ENCODE measurements at places on chromosomes 6 and 20.

- no peak for DNase-seq
Observed at GRCh38 chr6:134938896-134939295, 11.0 kb downstream of the ALDH8A1 start.

DNA sequence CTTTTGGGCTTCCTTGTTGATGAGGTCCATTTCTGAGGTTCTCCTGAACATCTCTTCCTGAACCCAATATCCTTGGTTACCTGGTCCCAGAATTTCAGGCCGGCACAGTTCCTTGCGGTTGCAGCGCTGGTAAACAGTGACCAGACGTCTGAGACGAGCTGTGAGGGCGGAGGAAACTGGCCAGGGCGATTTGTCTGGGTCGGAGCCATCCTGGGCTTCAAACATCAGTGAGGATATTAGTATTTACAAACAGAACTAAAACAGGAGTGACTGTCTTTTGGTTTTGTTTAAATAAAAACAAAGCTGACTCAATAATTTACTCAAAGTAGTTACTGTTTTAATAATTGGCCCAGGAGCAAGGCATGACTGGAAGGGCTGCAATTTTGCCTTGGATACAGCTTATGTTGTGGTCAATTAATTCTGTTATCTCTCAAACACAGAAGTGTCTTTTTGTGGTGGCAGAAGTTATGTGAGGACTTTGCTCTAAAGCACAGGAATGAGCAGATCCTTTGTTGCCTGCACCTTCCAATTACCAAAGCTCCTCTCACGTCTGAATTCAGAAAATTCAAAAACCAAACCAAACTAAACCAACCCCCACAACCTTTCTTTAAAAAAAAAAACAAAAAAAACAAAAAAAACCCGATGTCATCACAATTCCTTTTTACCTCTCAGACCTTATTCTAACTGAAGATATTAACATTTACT is 58.7 kb upstream of the EMILIN3 start:
- no peak for DNase-seq

- DNase-seq = no peak
Observed at GRCh38 chr20:10864076-10864672, 190.4 kb upstream of the JAG1 start.

- no peak for DNase-seq
Observed at GRCh38 chr20:63602321-63602720, 24.6 kb downstream of the GMEB2 start.

DNA sequence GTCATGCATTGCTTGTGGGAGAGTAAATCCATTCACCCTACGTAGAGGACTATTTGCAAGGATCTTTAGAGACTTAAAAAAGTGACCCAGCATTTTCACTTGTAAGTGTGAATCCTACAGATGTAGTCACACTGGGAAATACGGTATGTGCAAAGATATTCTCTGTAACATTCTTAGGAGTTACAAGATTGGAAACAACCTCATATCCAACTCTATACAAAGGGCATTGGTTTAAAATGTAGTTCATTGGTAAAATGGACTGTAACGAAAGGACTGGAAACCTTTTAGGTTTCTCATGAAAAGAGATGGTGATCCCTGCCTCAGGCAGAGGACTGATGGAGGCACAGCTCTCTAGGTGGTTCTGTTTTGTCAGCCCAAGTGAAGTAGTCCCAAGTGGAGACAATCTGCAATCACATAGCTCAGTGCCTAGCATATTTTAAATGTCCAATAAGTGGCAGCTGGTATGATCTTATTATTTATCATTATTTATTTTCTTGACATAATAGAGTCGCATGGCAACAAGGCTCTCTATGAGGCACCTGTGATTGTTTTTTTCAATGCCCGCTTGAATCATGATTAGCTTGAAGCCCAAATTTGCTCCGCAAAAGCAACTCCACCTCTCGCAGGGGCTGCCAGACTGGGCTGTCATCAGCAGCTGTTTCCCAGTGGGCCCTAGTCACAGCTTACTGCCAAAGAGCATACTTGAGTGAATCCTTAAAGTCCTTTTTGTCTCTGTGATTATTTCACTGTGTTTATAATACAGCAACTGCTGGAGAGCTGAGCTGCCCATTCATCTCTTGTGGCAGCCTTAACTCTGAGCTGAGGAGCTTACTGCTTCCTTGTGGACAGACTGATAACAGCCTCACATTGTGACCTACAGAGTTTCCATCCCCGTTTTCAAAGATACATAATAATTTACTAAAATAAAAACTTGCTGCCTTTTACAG is 19.8 kb upstream of the ENPP1 start:
- DNase-seq = no peak
